ENCODE measurements at places on chromosomes 2 and 18.

DNA sequence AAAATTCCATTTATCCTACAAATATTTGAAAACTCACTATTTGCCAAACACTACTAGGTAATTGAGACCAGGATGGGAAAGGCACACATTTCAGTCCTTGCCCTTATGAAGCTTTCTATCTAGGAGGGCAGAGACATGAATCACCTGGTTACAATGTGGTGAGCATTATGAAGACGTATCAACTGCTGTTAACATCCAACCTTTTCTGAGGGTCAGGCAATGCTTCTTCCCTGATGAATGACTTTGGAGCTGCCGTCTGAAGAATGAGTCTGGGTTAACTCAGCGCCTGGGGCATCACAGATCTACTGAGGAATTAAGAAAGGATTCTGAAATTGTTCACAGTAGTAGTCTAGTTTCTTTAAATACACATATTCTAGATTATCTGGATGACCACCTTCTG is 62.1 kb upstream of the NOSTRIN start:
- no peak for DNase-seq

GRCh38 chr18:658947-659533 is 1.6 kb downstream of the TYMS start:
- no peak for DNase-seq

- DNase-seq = no peak
These were observed 38.2 kb downstream of the LMAN2L start for GRCh38 chr2:96701636-96702035.

DNA sequence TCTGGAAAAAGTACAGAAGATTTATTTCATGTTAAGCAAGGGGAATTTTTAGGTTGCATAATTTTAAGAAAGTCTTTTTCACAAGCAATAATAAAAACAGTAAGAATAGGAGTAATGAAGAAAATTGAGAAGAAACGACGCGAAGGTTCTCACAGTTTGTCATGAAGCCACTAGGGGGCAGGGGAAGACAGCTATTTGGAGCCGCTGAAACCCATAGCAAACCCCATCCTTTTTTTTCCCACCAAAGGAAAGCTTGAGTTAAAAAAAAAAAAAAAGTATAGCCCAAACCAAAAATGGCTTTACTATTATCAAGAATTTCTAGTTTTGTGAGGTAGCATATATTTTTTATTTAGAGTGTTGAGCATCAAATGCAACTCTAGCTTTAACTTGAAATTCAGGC is 300.9 kb downstream of the PHLPP1 start:
- no peak for DNase-seq

GRCh38 chr2:133773854-133774653 is 205.8 kb upstream of the NCKAP5 start:
- DNase-seq = no peak

GRCh38 chr2:65530547-65531320 is 98.3 kb upstream of the SPRED2 start:
- DNase-seq = no peak

DNA sequence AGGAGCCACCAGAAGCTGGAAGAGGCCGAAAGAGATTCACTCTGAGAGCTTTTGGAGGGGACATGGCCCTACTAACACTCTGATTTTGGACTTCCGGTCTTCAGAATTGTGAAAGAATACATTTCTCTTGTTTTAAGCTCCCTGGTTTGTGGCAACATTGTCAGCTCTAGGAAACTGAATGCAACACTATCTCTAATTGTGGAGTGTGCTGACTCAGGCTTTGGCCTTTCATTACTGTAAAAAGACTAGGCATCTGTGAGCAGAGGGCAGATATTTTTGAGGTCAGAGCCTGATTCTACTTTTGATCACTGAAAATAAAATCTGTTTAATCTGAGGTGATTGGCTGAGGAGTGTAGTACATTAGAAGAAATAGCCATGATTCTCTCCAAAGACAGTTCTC is 185.4 kb upstream of the FAM98A start:
- DNase-seq = no peak
